NCI-H1436 treated with DMSO at 0.1 percent for 48 hours (cell line): ENCODE measurements at places on chromosomes 7 and 10.

GRCh38 chr7:27375958-27376357 lies 133.4 kb downstream of the EVX1 start:
- no peak for DNase-seq

DNA sequence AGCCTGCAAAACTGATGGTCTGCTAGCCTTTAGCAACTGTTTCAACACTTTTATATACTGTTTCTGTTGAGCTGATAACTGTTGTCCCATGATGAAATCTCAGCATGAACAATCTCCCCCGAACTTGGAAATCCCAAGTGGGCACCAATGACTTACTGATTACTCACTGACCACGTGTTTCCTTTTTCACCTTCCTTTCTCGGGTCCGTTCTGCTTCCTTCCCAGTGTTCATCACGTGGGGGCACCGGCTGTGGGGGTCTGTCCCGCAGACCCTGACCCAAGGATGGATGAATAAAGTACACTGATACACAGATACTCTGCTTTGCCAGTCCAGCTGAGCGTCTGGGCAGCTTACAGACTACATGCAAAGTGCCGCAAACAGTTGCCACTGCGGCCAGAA lies 39.0 kb upstream of the RASGEF1A start:
- DNase-seq: no peak

- no peak for DNase-seq
Observed at GRCh38 chr10:119090026-119090795, 9.6 kb upstream of the EIF3A start.

DNA sequence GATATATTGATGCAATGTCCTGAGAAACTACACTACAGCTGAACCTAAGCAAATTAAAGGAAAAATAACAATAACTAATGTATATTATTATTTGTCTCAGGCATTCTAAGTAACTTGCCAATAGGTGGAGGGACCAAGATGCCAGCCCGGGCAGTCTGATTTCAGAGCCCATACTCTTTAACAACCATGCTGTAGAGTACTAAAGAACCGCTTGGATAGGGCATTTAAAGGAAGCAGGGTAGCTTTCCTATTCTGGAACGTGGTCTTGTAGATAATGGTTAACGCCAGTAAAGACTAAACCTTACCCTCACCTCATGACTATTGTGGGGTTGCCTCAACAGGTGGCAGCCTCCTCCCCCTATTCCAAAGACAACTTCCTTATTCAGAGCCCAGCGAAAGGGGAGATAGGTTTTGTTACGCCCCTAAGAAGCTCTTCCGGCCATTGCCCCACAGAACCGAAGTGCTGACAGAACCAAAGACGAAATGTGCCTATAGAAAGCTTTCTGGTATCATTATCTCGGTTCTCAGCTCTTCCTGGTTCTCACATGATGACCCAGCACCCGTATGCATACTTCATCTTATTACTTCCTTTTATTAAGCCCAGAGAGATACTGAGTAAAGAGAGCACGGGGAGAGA lies 707 bp upstream of the C1GALT1 start:
- DNase-seq: no peak

DNA sequence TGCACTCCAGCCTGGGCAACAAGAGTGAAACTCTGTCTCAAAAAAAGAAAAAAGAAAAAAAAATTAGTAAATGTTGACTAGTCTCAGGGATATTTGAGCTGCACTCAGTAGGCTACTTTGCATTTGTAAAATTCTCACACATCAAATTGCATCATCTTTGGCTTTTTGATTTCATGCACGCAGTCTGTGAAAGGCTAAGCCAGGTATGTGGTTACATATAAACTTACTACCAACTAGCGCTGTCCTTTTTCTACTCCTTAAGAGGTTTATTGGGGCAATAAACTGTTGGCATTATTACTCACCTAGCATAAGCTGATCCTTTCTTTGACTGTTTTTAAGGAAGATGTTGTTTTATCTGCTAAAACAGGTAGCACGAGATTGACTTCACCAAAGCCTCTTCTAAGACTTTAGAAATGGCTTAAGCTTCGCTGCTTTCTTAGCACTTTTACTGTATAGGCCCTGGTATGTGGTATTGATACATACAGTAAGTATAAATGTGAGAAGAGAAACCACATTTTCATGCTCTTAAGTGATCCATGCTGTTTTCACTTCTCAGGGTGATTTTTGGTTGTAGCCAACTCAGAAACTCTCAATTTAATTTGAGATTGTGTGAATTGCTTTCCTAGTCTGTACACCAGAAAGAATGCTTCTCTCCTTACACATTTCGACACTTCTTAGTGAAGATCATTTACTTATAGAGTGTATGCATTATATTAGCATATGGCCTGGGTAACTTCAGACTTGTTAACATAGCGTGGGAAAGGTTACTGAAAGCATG lies 323.9 kb downstream of the AUTS2 start:
- DNase-seq: no peak

DNA sequence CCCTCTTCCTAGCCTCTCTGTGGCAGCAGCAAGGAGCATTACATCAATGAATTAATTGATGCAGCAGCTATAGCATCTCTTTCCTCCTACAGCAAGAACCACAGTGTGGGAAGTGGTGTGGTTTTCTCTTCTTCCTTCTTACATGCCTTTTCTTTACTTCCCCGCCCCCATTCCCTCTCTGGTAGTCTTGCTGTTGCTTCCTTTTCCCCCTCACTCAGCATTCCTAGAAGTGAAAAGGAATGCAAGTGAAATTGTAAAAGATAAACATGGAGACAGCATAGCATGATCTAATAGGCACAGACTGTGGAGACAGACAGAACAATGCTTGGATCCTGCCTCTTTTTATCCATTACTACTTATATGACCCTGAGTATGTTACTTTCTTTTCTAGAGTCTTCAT lies 370.5 kb upstream of the BMPER start:
- no peak for DNase-seq

DNA sequence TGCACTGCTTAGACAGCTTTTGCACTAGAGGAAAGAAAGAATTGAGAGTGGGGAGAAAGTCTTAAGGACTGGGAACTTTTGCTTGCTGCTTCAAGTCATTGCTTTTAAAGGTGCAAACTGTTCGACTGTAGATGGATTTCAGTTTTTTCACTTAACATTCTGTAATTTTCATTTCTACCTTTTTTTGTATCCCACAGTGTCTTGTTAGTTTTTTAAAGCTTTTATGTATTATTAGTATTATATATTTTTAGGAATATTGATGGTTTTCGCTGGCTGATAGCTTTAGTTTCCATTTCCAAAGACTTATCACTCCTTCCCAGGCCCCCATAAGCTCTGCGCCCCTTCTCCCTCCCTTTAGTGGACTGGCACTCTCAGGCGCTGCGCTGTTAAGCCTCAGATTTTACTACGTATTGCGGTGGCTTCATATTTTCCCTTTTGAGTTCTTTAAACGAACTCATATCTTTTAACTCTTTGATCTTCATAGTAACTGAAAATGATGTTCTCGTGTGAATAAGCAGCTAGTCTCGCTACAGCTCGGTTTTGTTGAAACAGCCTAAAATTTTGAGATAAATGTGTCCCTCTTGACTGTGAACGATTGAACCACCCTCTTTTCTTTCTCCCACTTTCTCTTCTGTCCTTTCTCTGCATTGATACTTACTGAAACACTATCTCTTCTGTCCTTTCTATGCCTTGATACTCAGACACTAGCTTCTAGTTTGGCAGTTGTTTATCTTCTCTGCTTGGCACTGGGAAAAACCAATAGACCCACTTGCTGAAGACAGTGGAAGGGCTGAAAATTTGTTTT lies 2.5 kb upstream of the ETV1 start:
- DNase-seq: no peak

- DNase-seq: no peak
Observed at GRCh38 chr10:33095867-33096815, 138.1 kb upstream of the ITGB1 start.

DNA sequence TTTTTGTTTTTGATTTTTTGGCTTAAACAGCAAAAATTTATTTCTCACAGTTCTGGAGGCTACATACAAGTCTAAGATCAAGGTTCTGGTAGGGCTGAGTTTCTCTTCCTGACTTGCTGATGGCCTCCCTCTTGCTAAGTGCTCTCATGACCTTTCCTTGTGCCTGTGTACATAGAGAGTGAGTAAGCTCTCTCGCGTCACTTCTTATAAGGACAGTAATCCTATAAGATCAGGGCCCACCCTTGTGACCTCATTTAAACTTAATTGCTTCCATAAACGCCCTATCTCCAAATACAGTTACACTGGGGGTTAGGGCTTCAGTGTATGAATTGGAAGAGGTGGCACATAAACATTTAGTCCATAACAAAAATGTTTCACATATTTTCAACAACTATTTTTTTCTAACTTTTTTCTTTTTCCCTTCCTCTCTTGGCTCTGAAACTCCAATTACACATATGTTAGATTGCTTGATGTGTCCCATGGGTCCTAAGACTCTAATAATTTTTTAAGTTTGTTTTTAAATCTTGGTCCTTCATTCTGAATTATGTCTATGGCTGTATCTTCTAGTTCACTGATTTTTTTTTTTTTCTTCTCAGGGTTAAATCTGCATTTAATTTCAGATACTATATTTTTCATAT lies 149.8 kb downstream of the HBP1 start:
- DNase-seq: no peak

DNA sequence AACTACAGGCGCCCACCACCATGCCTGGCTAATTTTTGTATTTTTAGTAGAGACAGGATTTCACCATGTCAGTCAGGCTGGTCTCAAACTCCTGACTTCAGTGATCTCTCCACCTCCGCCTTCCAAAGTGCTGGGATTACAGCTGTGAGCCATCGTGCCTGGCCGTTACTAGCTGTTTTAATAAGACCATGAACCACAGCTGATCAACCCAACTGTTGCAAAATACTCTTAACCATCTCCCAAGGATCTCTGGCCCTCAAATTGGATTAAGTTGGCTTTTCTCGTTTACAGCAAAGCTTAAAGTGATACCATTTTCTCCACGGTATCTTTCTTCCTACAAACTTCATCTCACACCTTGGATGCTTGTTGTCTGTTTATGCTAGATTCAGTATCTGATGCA lies 18.3 kb downstream of the ZFAND2A start:
- no peak for DNase-seq

DNA sequence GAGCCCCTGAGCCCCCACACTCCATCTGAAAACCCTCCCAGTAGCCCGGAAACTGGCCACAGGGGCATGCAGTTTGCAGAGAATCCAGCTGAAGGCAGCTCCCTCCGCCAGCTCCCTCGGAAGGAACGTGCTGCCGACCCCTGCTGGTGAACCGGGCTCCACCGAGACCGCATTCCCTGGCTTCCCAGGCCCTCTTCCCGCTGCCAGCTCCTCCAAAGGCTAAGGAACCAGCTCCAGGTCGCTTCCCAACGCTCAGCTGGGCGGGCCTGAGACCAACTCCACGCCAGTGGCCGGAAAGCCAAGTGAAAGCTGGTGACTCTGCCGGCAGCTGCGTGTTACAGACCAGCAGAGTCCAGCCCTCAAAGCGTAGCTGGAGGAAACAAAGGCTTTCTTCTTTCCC lies 35.8 kb downstream of the GPER1 start:
- DNase-seq: no peak

GRCh38 chr7:139627831-139628230 lies 104.3 kb downstream of the CLEC2L start:
- no peak for DNase-seq

DNA sequence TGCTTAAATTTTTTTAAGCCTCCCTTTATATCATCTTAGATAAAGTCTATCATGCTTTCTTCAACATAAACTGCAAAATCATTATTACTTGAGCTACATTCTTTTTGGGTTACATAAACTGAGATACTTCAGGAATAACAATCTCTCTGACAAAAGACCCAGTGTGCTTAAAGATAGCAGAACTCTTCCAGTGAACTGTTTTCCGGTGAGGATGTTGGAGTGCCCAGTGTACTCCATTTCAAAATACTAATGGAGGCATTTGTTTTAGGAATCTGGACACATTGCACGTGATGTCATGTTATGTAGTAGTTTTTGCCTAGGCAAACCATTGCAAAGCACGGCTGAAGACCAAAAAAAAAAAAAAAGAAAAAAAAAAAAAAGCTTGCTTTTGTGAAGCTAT lies 388.2 kb upstream of the CELF2 start:
- DNase-seq: no peak

- DNase-seq: no peak
Observed at GRCh38 chr10:96921655-96922054, 89.6 kb downstream of the LCOR start.

DNA sequence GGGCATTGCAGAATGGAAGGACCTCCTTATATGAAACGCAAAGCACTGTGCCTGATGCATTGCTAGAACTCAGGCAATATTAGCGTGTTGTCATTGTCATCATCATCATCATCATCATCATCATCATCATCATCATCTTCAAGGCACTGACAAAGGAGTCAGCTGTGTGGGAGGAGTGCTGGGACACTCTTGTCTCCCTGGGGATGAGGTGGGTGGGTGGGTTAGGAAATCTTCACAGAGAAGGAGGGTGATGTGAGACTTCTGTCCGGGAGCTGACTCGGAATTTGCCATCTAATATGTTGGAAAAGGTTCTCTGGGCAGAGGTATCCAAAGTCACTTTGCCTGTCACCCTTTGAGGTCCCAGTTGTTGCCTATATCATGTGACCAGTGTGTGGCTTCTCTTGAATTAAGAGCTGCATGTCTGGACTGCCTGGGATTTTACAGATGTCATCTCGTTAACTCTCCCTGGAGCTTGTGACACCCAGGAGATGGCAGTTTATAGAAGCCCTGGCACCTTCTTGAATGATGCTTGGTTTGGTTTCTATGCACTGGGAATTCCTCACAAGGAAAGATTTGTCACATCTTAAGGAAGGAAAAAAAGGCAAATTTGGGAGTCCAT lies 7.1 kb downstream of the HTRA1 start:
- no peak for DNase-seq

- DNase-seq: no peak
Observed at GRCh38 chr10:111835574-111835973, 348.0 kb downstream of the GPAM start.

- no peak for DNase-seq
Observed at GRCh38 chr10:102435133-102435497, 2.7 kb upstream of the CUEDC2 start.

GRCh38 chr10:61067671-61068336 lies 123.8 kb upstream of the RHOBTB1 start:
- DNase-seq: no peak

GRCh38 chr7:95960706-95961244 lies 188.4 kb downstream of the DYNC1I1 start:
- DNase-seq: no peak

DNA sequence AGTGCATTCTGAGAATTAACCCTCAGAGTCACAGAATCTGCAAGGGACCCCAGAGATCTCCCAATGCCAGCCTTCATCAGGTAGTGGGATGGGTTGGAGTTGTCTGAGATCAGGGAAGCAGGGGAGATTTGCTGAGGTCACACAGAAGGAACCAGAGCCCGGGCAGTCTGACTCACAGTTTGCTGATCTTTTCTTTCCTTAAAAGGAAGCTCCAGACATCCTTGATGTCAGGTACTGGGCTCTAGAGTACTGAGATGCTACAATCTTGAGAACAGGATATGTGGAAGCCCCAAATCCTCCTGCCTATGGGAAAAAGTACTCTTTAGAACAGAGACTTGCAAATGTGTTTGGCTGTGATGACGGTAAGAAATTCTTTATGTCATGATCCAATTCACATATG lies 706 bp downstream of the TBATA start:
- no peak for DNase-seq

GRCh38 chr7:154438571-154439367 lies 386.6 kb downstream of the DPP6 start:
- DNase-seq: no peak
